Effector memory CD4-positive, alpha-beta T cell (primary cell): ENCODE measurements at places on chromosomes 1 and 21.
A peak's percentile ranks its signal among the peaks of the same experiment; 100 is the strongest.

GRCh38 chr1:153525088-153525728, 10.6 kb downstream of the S100A6 start:
- no peak for DNase-seq

DNA sequence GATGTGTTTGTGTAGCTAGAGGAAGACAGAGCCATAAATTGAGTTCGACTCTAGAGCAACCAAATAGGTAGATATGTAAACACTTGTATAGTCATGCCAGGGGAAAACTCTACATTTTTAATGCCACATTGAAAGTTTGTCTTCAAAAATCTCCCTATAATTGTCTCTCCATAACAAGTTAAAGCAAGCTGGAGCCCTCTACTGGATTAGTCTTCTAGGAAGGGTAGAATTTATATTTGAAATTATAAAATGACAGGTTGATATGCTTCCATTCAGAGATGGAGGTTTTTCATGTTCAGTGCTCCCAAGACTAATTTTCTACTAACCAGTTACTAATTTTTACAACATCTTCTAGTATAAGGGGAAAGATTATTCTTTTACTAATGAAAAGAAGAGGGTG, 13.1 kb upstream of the COL24A1 start:
- DNase-seq = no peak

DNA sequence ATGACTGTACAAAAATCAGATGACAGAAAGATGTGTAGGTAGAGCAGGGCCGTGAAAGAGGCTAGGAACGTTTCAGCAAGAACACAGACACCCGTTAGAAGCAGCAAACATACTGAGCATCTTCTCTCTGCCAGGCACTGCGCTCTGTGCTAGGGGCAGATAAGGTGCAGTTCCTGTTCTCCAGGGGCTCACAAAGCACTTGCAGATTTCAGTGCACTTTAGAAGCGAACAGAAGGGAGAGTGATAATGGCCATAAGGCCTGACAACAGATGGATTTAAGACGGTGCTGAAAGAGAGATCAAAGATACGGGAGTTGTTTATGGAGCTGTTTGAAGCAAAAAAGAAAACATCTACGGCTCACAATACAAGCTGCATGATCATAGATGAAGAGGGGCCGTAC, 200.3 kb upstream of the FOXD3 start:
- DNase-seq = no peak

DNA sequence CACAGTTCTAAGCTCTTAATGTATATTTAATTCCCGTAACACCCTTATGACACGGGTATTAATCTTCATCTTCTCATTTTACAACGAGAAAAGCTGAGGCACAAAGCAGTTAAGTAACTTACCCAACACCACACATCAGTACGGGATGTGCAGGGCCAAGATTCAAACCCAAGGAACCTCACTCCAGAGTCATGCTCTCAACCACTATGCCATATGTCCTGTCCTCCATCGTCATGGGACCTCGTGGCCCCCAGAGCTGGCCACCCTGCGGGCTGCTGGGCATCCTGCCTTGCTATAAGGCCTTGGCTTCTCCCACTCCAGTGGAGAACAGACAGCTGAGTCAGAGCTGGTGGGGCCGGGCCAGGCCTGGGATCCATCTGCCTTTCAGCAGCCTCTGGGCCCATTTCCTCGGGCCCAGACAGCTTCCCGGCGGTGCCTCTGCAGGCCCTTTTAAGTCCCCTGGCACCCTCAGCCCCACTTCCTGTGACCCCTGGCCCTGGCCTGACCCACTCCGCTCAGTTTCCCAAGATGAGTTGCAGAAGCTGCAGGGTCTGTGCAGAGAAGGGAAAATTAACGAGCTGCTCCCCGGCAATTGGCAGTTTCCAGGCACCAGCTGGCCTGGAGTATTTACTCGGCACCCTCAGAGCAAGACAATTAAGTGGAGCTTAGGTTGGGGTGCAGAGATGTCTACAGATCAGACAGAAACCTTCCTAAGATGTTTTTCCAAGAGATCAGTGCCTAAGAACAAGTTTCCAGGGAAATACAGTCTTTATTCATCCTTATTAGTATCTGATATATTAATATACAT, 98.2 kb downstream of the EPHB2 start:
- no peak for DNase-seq

- no peak for DNase-seq
Measured at GRCh38 chr1:81157686-81158085, 643.0 kb upstream of the ADGRL2 start.

DNA sequence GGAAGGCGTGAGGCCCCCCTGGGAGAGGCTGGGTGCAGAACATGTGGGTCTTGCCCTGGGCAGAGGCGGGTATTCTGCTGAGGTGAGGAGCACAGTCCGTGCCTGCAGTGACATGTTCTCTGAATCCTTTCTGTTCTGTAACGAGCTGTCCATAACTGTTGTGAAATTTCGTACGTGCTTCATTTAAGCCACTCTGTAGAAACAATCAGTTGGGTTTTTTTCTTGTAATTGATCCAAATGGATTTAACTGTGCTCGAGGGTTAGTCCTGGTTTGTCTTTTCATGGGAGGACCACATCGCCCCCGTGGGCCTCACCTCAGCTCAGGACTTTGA, 45.4 kb upstream of the DIP2A start:
- no peak for DNase-seq

- DNase-seq = peak; percentile 56
Measured at GRCh38 chr1:202144402-202145067, at the start of gene ARL8A. ARL8A (minus strand) TSS chr1:202144737; CDS start chr1:202144572, 165 bp downstream.

DNA sequence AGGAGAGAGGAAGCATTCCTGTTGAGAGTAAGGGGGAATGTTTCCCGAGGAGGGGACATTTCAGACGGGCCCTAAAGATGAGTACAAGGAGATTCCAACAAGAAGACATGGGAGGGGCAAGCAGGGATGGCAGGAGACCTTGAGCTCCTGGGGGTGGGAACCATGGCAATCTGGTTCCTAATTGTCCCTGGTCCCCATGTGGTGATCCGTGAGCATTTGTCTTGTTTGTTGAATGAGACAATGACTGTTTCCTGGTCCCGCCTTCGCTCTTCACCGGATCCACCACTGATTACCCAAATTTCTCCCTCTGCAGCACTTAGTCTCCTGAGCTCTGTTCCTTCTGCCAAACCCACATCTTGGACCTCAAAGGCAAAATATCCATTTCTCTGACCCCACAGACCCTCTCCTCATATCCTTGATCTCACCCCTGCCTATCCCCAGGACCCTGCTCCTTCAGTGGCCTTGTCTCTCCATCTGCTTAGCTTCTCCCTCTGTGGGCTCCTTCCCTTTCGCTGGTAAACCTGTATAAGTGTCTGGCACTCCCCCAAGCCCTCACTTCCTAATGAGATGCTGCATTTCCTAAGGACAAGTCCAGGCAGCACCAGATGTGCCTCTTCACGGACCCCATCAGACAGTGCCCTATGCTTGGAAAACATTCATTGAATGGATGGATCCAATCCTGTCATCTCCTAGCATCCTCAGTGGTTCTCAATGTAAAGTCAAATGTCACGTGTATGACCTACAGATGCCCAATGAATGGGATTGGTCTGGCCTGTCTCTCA, 8.3 kb upstream of the CSF1 start:
- DNase-seq = no peak

GRCh38 chr1:24379733-24380315, 33.8 kb downstream of the STPG1 start:
- no peak for DNase-seq

- DNase-seq = no peak
Measured at GRCh38 chr1:233460692-233461091, 133.2 kb downstream of the MAP3K21 start.

- DNase-seq = no peak
Measured at GRCh38 chr21:14361958-14362357, 21.0 kb downstream of the HSPA13 start.

DNA sequence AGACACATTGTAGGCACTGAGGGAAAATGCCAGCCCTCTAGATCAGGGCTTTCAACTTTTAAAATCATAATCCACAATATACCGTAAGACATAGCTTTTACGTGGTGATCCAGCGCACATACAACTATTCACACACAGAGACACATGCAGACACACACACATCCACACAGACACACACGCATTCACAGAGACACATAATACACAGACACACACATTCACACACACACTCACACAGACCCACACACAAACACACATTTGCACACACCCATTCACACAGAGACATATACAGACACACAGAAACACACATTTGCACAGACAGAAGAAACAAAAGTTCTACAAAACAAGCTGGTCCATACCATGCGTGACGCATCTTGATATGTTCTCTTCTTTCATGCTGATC, 244.5 kb downstream of the RHOU start:
- no peak for DNase-seq

GRCh38 chr1:115280064-115280463, 58.0 kb downstream of the NGF start:
- DNase-seq = no peak

- no peak for DNase-seq
Measured at GRCh38 chr1:115654663-115655305, 13.0 kb downstream of the VANGL1 start.

- DNase-seq = no peak
Measured at GRCh38 chr21:33619726-33620125, 21.8 kb downstream of the CRYZL1 start.

- DNase-seq = no peak
Measured at GRCh38 chr1:41045740-41046139, 24.2 kb upstream of the SLFNL1 start.

GRCh38 chr1:82920418-82921248, 1078.3 kb downstream of the TTLL7 start:
- no peak for DNase-seq

DNA sequence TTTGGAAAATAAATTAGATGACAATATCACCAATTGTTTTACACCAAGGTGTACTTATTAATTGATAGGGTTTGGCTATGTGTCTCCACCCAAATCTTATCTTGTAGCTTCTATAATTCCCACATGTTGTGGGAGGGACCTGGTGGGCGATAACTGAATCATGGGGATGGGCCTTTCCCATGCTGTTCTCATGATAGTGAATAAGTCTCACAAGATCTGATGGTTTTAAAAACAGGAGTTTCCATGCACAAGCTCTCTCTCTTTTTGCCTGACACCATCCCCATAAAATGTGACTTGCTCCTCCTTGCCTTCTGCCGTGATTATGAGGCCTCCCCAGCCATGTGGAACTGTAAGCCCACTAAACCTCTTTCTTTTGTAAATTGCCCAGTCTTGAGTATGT, 131.0 kb upstream of the LMO4 start:
- DNase-seq = no peak

- no peak for DNase-seq
Measured at GRCh38 chr1:10050611-10051010, 17.9 kb downstream of the UBE4B start.

DNA sequence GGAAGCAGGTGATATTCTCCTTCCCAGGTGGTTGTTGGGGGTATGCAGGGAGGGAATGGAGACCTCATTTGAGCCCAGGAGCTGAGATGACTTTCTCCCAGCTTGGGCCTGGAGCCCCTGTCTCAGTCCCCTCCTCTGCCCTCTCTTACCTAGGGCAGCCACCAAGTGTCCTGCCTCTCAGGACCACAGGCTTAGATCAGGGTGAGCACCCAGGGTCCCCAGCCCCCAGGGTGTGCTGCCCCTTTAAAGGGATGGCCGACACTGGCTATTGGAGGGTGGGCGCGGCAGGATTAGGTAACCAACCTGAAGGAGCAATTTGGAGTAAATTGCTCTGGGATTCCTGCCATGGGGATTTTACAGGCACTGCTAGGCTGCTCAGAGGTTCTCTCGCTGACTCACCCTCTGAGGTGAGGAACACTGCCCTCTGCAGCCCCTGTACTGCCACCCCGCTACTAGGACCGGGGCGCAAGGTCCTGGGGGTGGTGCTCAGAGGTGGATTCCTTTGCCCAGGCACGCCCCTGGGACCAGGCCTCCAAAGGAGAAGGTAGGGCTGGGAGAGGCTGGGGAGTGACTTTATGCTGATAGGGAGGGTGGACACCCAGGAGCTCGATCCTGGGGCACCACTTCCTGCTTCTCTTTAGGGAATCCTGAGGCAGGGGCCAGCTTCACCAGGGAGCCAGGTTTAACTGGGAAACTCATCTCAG, 1.5 kb downstream of the RPS6KA1 start:
- no peak for DNase-seq

DNA sequence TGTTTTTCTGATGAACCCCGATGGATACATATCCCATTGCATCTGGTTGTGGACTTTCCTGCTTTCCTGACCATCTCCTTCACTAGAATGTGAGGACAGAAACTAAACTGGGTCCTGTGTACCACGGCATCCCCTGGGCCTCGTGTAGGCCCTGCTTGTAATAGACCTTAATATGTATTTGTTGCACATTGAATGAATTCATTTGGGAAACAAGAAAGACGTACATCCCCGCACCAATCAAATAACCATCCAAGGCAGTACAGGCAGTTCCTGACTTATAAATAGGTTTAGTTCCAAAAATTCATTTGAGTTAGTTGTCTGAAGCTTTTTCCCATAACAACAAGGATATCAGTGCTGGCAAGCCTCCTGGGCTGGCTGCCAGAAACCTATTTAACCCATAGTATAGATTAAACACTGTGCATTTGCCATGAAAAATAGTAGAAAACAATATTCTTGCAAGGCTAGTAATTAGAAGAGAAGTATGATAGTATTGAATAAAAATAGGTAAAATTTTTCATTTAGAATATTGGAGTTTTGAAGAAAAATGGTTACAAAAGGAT, 81.8 kb upstream of the CD34 start:
- DNase-seq = no peak

GRCh38 chr1:28640766-28641165, 2.1 kb downstream of the TAF12 start:
- no peak for DNase-seq

GRCh38 chr21:45122432-45123132, 48.2 kb downstream of the ADARB1 start:
- DNase-seq = no peak

GRCh38 chr1:110559157-110559556, 40.2 kb upstream of the KCNA10 start:
- DNase-seq = no peak

DNA sequence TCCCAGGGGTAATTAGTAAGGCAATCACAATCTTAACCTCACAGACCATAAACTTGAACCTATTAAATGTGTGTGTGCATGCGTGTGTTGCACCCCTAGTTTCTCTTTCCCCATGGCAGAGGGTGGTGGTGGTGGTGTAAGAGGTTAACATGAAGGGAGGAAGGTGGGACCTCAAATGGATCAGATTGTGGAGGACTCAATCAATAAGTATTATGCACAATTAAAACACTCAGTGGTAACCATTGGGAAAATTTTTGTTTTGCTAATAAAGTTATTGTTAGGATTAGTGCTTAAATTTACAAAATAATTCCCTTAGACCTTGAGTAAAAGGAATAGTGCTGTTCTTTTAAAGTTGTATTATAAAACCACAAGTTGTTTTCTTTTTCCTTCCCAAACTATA, 283.0 kb downstream of the OLFM3 start:
- DNase-seq = no peak

- no peak for DNase-seq
Measured at GRCh38 chr1:214044438-214045214, 56.9 kb downstream of the PROX1 start.
